ENCODE measurements at places on chromosomes 5 and 9.

- no peak for DNase-seq
These were observed 115.4 kb downstream of the OXCT1 start for GRCh38 chr5:41754857-41755256.

DNA sequence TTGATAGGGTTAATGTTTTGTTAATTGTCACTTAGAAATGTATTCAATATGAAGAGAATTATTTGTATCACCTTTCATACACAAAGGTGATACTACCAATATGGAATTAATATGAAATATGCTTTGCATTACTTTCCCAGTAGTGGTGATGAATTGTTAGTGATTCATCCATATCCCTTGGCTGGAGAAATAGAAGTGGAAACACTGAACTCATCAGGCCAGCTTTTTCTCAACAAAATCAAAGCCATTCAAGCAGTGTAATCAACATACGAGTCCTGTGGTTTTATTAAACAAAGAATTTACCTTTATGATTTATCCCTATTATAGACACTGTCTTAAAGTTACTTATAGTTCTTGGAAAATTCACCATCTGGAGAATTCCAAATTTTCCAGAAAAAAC lies 264.0 kb upstream of the MEF2C start:
- no peak for DNase-seq

DNA sequence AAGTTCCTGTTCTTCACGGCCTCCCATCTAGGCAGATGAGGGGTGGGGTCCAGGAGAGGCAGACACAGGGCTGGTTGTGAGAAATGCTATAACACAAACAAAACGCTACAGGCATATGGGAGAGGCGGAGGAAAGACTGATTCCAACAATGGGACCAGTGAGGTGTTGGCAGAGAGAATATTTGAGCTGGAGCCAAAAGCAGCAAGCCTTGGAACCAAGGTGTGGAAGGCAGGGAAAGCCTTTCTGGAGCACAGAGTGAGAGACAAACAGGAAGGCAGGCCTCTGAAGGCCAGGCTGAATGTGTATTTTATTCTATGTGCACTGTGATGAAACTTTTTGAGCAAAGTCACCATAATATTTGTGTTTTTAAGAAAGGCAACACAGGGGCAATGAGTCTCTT lies 2.9 kb downstream of the ATPSCKMT start:
- no peak for DNase-seq

- DNase-seq, result no peak
These were observed 16.2 kb upstream of the C9orf72 start for GRCh38 chr9:27589462-27589861.

- no peak for DNase-seq
These were observed 345.6 kb downstream of the KDM4C start for GRCh38 chr9:7103367-7103766.

- no peak for DNase-seq
These were observed 26.0 kb downstream of the SKP2 start for GRCh38 chr5:36177715-36178523.

DNA sequence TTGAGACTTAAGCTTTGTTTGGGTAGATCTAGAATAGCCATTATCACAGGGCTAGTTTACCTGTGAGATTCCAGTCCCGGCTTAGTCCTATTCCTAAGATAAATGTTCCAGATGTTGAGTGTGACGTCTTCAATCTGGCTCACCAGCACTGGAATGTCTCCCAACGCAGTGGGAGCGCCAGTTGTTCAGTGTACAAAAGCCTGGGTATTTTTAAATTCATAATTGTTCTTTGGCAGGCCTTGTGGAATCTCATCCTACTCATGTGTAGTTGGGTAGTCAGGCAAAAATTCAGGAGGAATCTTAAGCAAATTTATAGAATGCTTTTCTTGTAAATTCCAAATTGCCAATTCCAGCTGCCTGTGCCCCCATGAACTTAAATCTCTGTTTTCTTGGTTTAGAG lies 272.6 kb upstream of the KCNN2 start:
- no peak for DNase-seq

GRCh38 chr9:35510754-35511428 lies 21.0 kb downstream of the RUSC2 start:
- DNase-seq, result no peak

- no peak for DNase-seq
These were observed at the start of gene SPINK6 for GRCh38 chr5:148202531-148203203. Gene SPINK6 (plus strand): TSS chr5:148203042. CDS start chr5:148203097, 55 bp downstream.

GRCh38 chr9:16727452-16728136 lies 142.9 kb downstream of the BNC2 start:
- DNase-seq, result no peak
